Ovary (tissue), 10 donors: ENCODE measurements at places on chromosomes 6 and 20. TPM values are rescaled to one million over a fixed set of nuclear protein-coding genes. Genes with fewer than 3 reads are reported as not detected.

PET117 gene
- polyA plus RNA-seq: 8.6 TPM

SLC2A10 gene
- 11.0 TPM for polyA plus RNA-seq

BANF2 gene
- not detected for polyA plus RNA-seq

LPA gene
- polyA plus RNA-seq: 0.07 TPM

BTBD9 gene
- polyA plus RNA-seq: 7.2 TPM
